ENCODE measurements at places on chromosomes 2 and 18.

DNA sequence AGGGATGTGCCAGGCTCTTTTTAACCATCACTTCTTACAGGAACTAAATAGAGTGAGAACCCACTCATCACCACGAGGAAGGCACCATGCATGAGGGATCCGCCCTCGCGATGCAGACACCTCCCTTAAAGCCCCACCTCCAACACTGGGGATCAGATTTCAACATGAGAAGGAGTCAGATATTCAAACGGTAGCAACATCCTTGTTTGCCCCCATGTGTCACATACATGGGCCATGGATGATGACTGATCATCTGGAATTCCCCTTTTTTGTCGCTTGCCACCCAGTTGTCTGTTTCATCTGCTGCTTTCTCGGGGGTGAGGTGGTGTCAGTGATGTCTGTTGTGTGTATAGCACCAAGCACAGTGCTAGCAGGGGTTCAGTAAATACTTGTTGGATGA lies 57.9 kb downstream of the NCK2 start:
- no peak for DNase-seq

- DNase-seq: no peak
These were observed 167.4 kb downstream of the THSD7B start for GRCh38 chr2:136932700-136933099.

DNA sequence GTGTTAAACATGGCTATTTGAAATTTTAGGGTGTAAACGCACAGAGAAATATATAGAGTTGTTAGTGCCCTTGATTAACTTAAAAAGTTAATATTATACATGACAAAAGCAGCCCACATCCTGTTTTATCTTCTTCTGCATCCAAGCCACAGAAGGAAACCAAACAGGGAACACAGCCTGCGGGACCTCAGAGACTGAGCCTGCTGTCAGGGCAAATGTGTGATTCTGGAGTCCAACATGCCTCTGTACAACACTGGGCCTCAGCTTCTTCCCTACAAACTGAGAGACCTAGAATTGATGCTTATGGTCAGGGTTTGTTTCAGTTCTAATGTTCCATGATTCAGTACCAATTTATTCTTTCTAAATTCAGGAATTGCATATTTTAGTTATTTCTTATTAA lies 404.7 kb downstream of the FBXO15 start:
- DNase-seq: no peak

DNA sequence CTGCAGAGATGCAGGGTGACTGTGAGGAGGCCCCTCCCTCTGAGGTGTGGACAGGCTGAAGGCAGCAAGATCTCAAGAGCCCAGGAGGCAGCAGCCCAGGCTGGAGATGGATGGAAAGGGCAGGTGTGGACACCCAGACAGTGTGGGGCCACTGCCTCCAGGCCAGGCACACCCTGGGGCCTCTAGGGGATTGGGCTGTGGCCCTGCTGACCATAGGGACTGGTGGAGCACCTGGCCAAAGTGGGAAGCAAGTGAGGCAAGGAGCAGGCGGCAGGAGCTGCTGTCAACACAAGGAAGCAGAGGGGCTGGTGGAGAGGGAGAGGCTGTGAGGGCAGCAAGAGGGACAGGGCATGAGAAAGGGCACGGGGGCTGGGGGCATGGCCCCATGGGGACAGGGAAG lies 10.8 kb downstream of the SNED1 start:
- no peak for DNase-seq

DNA sequence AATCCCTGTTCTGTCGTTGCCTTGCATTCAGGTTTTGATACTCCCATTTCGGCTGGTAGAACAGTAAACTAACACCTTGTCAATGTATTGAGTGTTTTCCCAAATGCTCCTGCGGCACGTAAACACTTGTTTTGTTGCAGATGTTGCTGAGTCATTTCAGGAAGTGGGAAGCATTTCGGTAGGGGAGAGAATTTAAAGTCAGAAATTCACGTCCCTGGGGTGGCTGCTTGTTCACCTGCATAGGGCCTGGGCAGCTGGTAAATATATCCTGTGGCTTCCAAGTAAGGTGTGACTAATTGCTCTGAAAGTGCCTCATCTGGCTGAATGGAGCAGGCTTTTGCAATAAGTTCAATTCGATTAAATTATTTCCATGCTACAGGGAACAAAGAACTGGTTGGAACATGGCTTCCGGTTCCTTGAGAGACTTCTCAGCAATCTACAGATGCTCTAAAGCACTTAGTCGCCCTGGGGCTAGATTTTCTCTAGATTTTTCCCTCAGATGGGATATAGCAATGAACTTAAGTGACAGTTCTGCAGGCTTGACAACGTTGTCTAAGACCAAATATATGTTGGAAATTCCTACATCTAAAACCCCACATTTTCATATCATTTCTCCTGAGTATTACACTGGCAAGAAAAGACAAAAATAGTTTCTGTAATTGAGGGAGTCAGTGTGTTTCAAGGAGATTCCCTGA lies 5.2 kb downstream of the GALR1 start:
- no peak for DNase-seq

DNA sequence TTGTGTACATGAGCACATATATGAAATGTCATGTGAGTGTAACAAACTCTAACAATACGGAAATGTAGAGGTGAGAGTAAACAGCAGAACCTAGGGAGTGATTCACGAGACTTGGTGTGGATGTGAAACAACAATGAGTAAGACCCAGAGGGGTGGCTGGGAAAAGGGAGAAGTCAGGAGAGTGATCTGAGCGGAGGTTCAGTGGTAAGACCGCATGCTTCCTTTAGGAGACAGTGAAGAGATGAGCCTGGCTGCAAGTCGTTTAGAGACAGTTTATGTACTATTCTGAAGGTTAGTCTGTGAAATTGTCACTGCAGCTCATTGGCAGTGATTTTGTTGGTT lies 150.6 kb downstream of the PRPF40A start:
- no peak for DNase-seq

GRCh38 chr18:44564922-44565321 lies 115.8 kb upstream of the SETBP1 start:
- DNase-seq: no peak

DNA sequence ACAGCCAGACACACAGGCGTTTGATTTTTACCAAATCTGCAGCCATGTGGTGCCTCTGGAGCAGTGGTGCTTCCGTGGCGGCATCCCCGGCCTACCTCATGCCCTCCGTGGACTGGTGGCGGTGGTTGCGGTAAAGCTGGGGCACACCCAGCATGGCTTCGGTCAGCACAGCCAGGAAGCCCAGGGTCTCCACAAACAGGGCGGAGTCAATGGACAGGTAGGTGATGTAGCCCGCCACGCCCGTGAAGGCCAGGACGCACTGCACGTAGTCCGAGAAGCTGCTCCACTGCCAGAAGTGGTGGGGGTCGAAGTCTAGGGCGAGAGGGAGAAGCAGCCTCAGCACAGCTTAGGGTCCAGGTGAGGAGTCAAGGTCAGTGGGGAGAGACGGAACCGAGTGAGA lies 32.4 kb downstream of the SLC66A2 start:
- DNase-seq: no peak

- DNase-seq: no peak
These were observed 234.2 kb upstream of the SPOPL start for GRCh38 chr2:138267161-138267901.

- no peak for DNase-seq
These were observed 62.5 kb upstream of the B3GNT2 start for GRCh38 chr2:62133320-62133823.

DNA sequence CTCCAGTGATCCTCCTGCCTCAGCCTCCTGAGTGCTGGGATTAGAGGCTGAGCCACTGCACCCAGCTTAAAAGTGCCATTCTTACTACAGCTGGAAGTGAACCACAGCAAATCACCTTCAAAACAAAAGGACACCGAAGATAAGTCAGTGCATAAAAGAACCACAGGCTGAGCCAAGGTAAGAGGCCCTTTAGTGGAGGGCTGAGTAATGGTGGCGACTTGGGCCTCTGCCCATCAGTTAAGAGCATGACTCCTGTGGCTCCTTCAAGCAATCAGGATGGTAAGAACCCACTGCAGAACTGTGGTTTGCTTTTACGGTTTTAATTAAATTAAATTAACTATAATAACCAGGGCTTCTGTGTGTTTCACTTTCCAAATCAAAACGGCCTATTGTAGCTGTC lies 75.1 kb downstream of the CTAGE1 start:
- DNase-seq: no peak

GRCh38 chr2:75798569-75798968 lies 87.9 kb upstream of the GCFC2 start:
- no peak for DNase-seq

GRCh38 chr18:53360501-53361443 lies 863.7 kb downstream of the MBD2 start:
- no peak for DNase-seq

- DNase-seq: no peak
These were observed 243.4 kb downstream of the ALPK2 start for GRCh38 chr18:58385472-58385871.

DNA sequence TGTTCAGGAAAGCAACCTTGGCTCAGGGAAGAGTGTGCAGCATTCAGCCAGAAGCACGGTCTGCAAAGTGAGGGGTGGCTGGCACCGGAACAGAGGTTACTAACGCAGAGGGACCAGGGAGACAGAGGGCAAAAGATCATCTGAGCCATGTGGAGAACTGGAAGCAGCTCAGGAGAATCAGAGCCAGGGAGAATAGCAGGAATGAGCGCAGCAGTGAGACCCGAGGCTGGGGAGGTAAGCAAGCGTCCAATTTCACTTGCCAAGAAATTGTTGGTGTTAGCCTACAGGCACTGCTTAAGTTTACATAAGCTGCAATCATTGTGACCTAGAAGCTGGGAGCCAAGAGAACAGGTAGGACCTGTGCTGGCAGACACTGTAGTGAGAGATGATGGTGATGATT lies 372.6 kb upstream of the POU3F3 start:
- DNase-seq: no peak

- DNase-seq: no peak
These were observed 219.9 kb downstream of the SH3RF3 start for GRCh38 chr2:109348671-109349502.

- DNase-seq: no peak
These were observed 250.1 kb downstream of the FBXO15 start for GRCh38 chr18:73897517-73897916.

- DNase-seq: no peak
These were observed 28.6 kb upstream of the NPC1 start for GRCh38 chr18:23614891-23615290.

GRCh38 chr18:857986-858385 lies 45.9 kb upstream of the YES1 start:
- DNase-seq: no peak

DNA sequence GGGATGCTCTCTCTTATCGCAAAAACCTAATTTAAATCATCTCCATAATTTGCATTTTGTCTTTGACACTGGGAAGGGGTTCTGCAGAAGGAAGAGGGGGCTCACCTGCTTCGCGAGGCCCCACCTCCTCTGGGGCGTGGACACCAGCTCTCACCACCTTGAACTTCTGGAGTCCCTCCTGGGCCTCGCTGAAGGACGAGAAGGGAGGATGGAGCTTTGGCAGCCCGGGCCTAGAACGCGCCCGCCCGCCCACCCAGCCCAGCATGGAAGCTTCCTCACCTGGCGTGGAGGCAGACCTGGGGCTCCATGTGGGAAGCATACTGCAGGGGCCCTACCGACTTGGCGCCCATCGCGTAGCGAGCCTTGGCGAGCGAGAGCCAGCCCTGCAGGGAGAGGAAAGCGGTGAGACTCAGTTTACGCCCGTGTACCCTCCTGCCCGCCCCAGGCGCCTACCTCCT lies 1.1 kb upstream of the IMP4 start:
- DNase-seq: no peak

GRCh38 chr2:14433946-14434495 lies 198.5 kb upstream of the LRATD1 start:
- DNase-seq: no peak

DNA sequence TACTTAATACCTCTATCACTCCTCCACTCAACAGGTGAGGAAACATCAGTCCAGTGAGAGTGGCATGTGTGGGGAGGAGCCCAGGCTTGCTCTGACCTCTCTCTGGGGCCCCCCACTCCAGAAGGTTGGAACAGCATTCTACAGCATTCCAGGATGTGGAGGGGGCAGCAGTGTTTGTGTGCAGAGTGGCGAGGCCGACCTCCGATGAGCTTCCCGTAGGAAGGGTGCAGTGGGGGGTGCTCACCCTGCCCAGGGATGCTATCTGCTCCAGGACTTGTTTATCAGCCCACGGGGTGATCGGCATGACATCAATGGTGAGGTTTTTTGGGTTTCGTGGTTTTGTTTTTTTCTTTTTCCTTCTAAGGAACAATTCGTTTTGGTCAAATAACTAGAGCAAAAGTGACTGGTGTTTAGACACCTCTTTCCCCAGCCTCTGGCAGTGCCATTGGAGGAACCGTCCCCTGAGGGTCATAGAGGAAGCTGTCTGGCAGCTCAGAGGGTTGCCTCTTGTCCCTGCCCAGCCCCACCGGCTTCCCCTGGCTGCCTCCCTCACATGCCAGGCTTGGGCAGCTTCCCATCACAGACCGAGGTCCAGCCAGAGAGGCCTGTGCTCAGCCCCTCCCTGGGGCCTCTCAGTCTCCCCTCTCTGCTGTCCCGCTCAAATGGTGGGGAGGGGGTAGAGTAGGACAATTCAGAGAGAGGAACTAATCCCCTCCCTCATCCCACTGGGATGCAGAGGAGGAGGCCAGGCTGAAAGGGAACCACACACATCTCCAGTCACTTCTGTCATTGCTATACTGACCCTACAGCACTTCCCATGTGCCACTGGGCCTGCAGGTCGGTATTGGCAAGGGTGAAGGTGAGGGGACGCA lies 96.5 kb downstream of the ZFP36L2 start:
- DNase-seq: no peak

DNA sequence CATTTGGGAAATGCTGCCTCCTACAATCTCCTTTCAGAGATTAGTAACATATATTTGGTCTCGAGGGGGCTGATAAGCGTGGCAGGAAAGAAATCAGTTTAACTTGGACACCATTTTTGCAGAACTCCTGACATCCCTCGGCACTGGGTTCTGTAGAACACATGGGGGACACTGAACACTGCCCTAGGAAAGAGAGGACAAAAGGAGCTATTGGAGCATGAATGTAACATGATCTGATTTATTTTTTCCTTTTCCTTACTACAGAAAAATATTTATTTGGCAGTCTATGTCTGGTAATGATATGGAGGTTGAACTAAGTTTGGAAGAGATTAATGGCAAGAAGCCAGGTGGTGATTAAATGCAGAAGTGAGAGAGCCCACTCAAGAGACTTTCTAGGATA lies 153.8 kb downstream of the AFF3 start:
- DNase-seq: no peak

- DNase-seq: no peak
These were observed 1341.5 kb upstream of the ACVR2A start for GRCh38 chr2:146503366-146503765.
